ENCODE measurements at places on chromosomes 1 and 21. TPM values are rescaled to one million over a fixed set of nuclear protein-coding genes. Genes with fewer than 3 reads are reported as not detected.

The PTGFR gene
- total RNA-seq, result 0.14 TPM

The ARMH1 gene
- not detected for total RNA-seq

The SH2D1B gene
- total RNA-seq, result not detected

The CA14 gene
- total RNA-seq, result not detected

The SPOCD1 gene
- 0.27 TPM for total RNA-seq

The FAM3B gene
- not detected for total RNA-seq

GRCh38 chr1:24745711-24746413 is 615 bp downstream of the CLIC4 start:
- peak; percentile 66 for DNase-seq
- peak overlapping the region; percentile 79 for H3K4me3 ChIP-seq
- no peaks in the 10 kb centered on the region for H3K27me3 ChIP-seq
- no peaks in the 10 kb centered on the region for H3K36me3 ChIP-seq
- H3K27ac ChIP-seq, result peak overlapping the region; percentile 71

DNA sequence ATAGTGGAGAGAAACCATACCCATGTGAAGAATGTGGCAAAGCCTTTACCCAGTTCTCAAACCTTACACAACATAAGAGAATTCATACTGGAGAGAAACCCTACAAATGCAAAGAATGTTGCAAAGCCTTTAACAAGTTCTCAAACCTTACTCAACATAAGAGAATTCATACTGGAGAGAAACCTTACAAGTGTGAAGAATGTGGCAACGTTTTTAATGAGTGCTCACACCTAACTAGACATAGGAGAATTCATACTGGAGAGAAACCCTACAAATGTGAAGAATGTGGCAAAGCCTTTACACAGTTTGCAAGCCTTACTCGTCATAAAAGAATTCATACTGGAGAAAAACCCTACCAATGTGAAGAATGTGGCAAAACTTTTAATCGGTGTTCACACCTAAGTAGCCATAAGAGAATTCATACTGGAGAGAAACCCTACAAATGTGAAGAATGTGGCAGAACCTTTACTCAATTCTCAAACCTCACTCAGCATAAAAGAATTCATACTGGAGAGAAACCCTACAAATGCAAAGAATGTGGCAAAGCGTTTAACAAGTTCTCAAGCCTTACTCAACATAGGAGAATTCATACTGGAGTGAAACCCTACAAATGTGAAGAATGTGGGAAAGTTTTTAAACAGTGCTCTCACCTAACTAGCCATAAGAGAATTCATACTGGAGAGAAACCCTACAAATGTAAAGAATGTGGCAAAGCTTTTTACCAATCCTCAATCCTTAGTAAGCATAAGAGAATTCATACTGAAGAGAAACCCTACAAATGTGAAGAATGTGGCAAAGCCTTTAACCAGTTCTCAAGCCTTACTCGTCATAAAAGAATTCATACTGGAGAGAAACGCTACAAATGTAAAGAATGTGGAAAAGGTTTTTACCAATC is 80.0 kb downstream of the JMJD4 start:
- peak; percentile 2 for DNase-seq
- peaks cover 4% of the 10 kb centered on the region for H3K36me3 ChIP-seq
- no peaks in the 10 kb centered on the region for H3K27me3 ChIP-seq

DNA sequence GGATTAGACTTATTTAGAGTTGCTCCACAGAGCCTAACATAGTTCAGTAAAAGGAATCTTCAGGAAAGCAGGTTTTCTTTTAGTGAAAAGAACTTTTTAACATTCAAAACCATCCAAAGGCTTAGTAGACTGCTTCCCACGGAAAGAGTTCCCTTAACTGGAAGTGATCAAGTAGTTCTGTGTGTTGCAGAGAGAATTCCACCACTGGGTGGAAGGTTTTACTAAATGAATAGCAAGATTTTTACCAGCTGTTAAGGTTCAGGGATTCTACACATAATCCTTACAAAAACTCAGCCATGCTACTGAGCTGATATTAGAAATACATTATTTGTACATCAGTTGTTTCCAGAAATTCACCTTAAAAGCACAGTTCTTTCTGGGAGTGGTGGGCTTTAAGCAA is 119.7 kb downstream of the GDAP2 start:
- peak; percentile 23 for DNase-seq
- no peaks in the 10 kb centered on the region for H3K36me3 ChIP-seq
- H3K4me3 ChIP-seq, result no peak overlapping the region
- H3K27me3 ChIP-seq, result peaks cover 2% of the 10 kb centered on the region
- no peaks in the 10 kb centered on the region for H3K4me1 ChIP-seq

DNA sequence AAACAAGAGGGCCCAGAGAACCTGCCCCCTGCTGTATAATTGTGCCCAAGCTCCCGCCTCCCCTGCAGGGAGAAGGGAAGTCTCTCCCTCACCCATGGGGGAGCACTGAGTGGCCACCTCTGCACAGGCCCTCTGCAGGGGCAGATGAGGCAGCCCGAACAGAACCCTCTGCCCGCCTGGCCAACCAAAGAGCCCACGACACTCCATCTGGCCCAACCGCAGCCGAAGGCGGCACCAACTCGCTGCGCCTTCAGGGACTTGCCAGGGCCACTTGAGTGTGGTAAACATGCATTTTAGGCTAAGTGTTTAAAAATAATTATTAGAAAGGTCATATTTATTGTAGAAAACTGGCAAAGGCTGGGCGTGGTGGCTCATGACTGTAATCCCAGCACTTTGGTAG is 34.6 kb upstream of the CCSAP start:
- H3K4me1 ChIP-seq, result no peaks in the 10 kb centered on the region
- no peaks in the 10 kb centered on the region for H3K36me3 ChIP-seq
- no peak overlapping the region for H3K4me3 ChIP-seq
- H3K27me3 ChIP-seq, result no peaks in the 10 kb centered on the region
- no peak overlapping the region for H3K27ac ChIP-seq

DNA sequence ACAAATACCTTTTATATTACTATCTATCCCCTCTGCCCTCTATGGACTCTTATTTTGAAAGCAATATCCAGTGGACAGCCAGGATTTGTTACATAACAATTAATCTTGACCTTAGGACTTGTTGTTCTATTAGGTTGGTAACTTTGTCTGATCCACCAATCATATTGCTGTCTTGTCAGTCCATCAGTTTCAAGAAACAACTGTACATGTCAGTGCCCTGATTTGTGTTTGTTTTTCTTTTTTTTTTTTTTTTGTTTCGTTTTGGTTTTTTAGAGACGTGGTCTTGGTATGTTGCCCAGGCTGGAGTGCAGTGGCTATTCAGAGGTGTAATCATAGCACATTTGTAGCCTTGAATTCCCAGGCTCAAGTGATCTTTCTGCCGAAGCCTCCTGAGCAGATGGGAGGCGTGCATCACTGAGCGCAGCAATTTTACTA is 1.5 kb upstream of the SCP2 start:
- H3K4me1 ChIP-seq, result peaks cover 3% of the 10 kb centered on the region
- no peaks in the 10 kb centered on the region for H3K36me3 ChIP-seq
- no peaks in the 10 kb centered on the region for H3K27me3 ChIP-seq

GRCh38 chr1:19715334-19716203 is 50.9 kb downstream of the HTR6 start:
- no peaks in the 10 kb centered on the region for H3K4me1 ChIP-seq
- no peak overlapping the region for H3K27ac ChIP-seq
- DNase-seq, result peak; percentile 97
- no peak overlapping the region for H3K4me3 ChIP-seq
- H3K27me3 ChIP-seq, result no peaks in the 10 kb centered on the region

- H3K4me1 ChIP-seq, result no peaks in the 10 kb centered on the region
- H3K4me3 ChIP-seq, result no peak overlapping the region
- no peak for DNase-seq
- no peak overlapping the region for H3K27ac ChIP-seq
- H3K36me3 ChIP-seq, result no peaks in the 10 kb centered on the region
- no peaks in the 10 kb centered on the region for H3K27me3 ChIP-seq
Observed at GRCh38 chr1:184479435-184480167, 92.8 kb downstream of the C1orf21 start.

DNA sequence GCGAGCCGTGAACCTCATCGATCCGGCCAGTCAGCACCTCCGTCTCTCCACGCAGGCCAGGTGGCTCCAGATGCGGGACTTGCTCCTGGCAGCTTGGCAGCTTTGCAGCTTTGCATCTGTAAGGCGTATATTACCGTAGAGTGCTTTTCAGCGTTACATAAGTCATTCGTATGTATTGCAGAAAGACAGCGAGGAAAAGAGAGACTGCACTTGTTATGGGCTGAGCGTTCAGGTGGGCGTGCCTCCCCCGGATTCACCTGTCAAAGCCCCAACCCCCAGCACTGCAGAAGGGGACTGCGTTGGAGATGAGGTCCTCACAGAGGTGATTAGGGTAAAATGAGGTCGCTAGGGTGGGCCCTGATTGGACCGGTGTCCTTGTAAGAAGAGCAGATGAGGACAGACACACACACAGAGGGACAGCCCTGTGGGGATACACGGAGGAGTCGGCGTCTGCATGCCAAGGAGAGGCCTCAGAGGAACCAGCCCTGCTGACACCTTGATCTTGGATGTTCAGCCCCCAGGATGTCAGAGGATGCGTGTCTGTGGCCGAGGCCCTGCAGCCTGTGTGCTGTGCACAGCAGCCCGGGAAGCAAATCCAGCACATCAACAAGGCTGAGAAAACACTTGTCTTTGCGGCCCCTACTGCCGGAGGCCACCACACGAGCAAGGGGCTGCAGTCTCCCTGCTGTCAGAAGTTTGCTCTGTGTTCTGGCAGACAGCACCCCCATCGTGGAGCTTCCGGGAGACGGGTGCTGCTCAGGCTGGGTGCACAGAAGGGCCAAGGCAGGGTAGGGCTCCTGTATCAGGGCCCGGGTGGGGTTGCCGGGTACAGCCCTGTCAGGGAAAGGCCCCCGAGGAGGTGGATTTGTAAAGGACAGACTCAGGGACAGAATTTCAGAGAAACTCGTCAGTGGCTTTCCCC is 10.9 kb upstream of the AGPAT3 start:
- H3K4me3 ChIP-seq, result no peak overlapping the region
- no peaks in the 10 kb centered on the region for H3K36me3 ChIP-seq
- H3K27me3 ChIP-seq, result no peaks in the 10 kb centered on the region
- H3K4me1 ChIP-seq, result no peaks in the 10 kb centered on the region

DNA sequence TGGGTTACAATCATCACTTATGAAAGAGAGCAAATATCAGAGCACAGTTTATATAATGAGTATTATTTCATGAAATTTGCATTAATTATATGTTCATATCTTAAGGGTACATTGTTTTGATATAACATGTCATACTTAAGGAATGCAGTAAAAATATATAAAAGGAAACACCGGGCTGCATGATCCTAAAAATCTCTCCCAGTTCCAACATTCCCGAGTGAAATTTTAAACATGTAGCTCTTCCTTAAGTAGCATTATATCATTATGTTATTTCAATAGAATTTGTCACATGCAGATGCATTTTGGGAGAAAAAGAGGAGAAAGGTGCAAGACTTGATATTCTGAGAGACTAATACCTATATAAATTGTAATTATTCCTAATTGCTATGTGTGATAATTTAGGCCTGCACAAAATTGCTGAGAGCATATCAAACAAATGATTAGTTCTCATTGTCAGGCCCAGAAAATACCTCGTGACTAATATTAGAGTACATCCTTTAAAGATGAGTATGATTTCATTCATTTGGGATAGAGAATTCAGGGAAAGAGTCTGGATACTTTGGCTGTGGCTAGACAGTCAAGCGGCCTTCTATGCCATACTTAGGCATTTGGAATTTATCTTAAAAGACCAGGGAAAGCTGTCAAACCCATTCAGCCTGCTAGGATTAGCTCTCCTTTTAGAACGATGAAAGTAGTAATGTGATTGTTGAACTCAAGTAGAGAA is 86.8 kb downstream of the ADGRL2 start:
- peak overlapping the region; percentile 69 for H3K27ac ChIP-seq
- no peak overlapping the region for H3K4me3 ChIP-seq
- no peaks in the 10 kb centered on the region for H3K27me3 ChIP-seq
- DNase-seq, result peak; percentile 84

The PLA2G2F gene
- not detected for total RNA-seq

- no peak for DNase-seq
- H3K27ac ChIP-seq, result no peak overlapping the region
- no peaks in the 10 kb centered on the region for H3K27me3 ChIP-seq
- no peak overlapping the region for H3K4me3 ChIP-seq
- peaks cover 18% of the 10 kb centered on the region for H3K4me1 ChIP-seq
Observed at GRCh38 chr1:27958513-27958912, 1.3 kb upstream of the XKR8 start.

DNA sequence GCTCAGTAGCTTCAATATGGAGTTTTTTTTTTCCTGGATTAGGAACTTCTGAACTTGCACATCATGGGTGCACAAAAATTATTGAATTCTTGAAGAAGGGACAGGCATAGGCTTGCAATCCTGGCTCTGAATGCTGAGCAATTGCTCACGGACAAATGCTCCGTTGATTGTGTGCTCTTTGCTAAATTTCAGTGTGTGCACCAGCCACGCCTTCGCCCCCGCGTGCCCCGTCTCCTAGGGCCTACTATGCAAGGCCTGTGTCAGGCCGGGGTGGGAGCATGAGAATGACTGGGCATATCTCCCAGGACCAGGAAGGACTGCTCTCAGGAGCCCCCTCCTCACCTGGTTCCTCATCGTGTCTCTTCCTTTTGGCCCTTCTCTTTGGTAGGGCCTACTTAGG is 17.4 kb downstream of the IL6R start:
- H3K36me3 ChIP-seq, result no peaks in the 10 kb centered on the region
- no peak for DNase-seq
- no peak overlapping the region for H3K27ac ChIP-seq

- H3K4me3 ChIP-seq, result no peak overlapping the region
- H3K4me1 ChIP-seq, result peaks cover 10% of the 10 kb centered on the region
- H3K36me3 ChIP-seq, result no peaks in the 10 kb centered on the region
Observed at GRCh38 chr1:54137534-54138061, 15.2 kb downstream of the CDCP2 start.

The CIART gene
- total RNA-seq, result 2.4 TPM

Data from endothelial cell of umbilical vein (primary cell).